ENCODE measurements at places on chromosomes 7 and 10.

DNA sequence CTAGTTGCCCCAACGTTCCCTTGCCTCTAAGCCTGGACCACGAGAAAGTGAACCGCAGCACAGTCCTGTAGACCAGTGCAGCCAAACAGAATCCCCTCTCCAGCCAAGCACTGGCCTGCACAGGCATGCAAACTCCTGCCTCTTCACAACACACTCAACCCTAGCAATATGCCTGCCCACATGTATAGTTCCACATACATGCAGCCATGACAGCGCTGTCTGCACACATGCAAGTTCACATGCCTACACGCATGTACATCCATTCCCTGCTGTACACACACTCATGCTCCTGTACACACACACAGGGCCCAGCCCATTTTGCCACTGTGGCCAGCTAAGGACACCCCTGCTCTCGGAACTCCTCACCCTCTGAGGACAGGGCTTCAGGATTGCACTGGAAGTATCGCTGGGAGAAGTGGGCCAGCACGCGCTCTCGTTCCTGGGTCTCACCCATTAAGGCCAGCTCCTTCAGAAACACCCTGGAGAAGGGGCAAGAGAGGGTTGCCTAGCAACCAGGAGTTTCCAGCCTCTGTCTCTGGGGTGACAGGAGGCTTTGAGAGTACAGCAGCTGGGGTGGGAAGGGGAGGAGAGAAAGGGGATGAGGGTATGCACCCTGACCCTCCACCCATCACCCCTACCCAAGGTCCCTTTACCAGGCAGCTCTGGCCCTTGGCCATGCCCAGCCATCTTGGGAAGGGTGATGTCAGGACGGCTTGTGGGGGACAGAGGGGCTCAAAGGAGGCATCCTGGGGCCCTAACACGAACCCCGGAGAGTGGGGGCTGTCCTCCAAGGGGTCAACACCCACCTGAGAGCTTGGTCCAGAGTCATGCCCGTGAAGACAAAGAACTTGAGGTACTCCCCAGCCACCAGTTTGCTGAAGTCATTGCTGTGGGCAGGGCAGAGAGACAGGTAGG is 7.0 kb downstream of the PSD start:
- no peak for DNase-seq

- DNase-seq, result no peak
These were observed 8.3 kb upstream of the CALD1 start for GRCh38 chr7:134771111-134771510.

DNA sequence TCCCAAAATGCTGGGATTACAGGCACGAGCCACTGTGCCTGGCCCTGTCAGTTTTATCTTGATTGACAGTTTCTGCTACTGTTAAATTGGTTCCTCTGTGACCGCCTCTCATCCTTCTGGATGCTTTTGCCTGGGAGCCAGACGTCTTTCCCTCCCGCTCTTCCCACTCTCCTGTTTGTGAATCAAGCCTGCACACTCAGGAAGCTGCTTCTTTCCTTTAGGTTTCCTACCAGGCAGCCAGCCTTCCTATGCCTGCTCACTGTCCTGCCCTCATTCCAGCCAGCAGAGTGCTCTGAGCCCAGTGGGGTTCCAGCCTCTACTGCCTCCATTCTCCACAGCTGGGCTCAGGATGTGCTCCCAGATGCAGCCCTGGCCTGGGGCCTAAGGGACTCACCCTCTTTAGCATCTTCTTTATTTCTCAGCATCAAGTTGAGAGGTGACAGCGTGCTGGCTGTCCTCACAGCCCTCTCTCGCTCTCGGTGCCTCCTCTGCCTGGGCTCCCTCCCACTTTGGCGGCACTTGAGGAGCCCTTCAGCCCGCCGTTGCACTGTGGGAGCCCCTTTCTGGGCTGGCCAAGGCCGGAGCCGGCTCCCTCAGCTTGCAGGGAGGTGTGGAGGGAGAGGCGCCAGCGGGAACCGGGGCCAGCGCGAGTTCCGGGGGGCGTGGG is 5.1 kb downstream of the SH2D4B start:
- no peak for DNase-seq

DNA sequence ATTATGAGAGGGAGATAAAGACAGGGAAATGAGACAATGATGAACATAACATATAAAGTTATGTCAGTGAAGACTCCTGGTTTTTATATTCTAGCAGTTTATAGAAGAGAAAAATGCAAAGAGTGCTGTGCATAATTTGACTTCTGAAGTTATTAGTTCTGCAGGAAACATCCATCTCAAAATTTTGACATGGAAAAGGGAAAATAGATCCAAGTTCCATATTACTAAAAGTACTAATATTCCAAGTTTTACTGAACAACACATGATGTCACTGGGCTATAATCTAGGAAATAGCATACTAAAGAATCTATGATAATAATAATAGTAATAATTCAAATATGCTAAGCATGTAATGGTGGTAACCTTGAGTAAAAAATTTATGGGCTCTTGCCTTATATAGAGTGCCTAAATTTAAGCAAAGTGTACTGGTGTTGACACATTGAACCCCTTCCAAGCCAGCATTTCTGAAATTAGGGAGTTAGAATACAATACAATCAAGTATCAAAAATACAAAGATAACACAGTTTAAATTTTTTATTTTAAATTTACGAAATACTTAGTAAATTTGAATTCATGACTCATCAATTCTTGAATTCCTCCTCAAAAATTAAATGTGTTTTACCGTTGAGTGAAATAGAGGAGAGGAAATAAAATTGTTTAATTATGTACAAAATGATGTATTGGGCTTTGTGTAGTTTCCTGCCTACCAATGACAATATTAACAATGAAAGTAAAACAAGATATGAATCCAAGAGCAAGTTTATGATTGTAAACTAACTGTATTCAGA is 102.8 kb upstream of the KCND2 start:
- no peak for DNase-seq

DNA sequence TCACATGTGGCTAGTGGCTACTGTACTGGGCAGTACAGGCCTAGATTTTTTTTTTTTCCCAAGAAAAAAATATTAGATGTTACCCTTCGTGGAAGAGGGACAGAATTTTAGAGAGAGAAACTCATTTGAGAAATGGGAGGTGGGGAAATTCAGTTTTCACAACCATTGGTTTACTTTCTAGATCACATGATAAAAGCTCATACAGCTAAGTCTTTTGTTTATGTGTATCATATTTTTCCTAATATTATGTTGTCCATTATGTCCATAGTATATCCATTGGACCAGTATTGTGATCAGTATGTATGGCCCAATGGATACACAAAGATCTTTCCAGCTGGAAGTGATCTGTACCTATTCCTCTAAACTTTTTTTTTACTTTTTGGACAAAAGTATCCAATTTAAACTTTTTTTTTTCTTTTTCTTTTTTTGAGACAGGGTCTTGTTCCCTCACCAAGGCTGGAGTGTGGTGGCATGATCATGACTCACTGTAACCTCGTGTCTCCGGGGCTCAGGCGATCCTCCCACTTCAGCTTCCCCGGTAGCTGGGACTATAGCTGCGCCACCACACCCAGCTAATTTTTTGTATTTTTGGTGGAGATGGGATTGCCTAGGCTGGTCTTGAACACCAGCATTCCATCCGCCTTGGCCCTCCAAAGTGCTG is 4.1 kb downstream of the CALU start:
- DNase-seq, result no peak

GRCh38 chr7:149854611-149855360 is 16.6 kb downstream of the ZNF862 start:
- DNase-seq, result no peak

GRCh38 chr10:59997827-59998525 is 91.6 kb upstream of the CCDC6 start:
- DNase-seq, result no peak

DNA sequence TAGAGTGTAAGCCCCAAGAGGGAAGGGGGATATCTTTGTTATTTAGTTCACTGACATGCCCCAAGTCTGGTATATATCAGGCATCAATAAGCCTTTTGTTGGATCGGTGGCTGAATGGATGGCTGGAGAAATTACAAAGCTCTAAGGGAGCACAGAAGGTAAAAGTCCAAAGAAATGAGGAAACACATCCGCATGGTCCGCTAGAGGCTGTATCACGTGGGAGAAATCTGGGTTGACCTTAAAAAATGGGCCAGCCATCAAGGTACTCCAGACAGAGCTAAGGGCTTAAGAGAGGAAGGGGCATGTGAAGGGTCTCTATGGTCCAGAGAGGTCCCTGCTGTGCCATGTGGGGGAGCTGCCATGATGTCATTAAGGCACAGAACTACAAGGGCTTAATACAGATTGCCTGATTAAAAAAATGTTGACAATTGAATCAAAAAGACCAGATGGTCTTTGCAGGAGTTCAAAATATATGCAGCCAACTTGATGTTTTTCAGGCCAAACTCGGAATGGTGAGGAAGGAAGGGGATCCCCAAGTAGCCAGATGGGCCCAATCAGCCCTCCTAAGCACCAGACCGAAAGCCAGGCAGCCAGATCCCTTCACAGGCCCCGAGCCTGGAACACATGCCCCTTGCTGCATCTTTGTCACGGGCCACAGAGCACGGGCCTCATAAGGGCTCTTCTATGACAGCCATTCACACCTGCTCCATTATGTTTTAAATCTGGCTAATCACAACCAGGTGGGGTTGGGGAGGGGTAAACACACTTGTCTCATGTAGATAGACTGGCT is 31.9 kb downstream of the SCRN1 start:
- DNase-seq, result no peak

GRCh38 chr10:92965314-92965713 is 95.3 kb upstream of the CYP26C1 start:
- no peak for DNase-seq

GRCh38 chr10:15642095-15642494 is 77.6 kb downstream of the ITGA8 start:
- DNase-seq, result no peak

GRCh38 chr7:25031007-25031406 is 51.0 kb upstream of the OSBPL3 start:
- no peak for DNase-seq

GRCh38 chr10:82289945-82290344 is 415.0 kb downstream of the NRG3 start:
- no peak for DNase-seq

- no peak for DNase-seq
These were observed 136.0 kb downstream of the CUL2 start for GRCh38 chr10:34954142-34954541.

- DNase-seq, result no peak
These were observed 37.3 kb downstream of the RTKN2 start for GRCh38 chr10:62231371-62231770.

DNA sequence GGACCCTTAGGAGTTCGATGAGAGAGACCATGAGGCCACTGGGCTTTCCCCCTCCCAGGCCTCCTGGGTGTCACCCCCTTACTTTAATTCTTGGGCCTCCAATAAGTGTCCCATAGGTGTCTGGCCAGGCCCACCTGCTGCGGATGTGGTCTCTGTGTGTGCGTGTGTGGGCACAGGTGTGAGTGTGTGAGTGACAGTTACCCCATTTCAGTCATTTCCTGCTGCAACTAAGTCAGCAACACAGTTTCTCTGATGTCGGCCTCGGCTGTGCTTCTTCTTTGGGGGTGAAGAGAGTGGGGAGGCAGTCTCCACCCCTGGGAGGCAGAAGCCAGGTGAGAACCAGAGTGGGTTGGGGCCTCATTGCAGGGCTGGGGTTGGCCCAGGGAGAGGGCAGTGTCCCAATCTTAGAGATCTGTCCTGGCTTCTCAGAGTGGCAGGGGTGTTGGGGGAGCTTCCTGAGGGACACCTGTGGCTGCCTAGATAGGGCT is 1.5 kb downstream of the PVRIG start:
- no peak for DNase-seq

- DNase-seq, result no peak
These were observed 140.3 kb downstream of the PLXDC2 start for GRCh38 chr10:19956516-19957032.

DNA sequence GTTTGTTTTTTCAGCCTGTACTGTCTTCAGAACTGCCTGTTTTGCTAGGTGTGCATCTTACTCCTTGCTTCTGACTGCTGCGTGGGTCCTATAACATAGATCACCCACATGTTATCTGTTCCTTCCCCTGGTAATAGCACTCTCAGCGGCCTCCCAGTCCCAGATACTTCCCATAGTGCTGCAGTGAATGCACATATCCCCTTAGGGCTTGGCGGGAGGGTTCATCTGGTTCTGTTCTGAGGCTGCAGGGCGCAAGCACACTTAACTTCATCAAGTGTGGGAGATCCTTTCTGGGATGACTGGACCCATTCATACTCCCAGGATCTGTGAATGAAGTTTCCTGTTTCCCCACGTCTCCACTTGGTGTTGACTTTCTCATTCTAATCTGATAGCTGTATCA is 90.7 kb downstream of the CELF2 start:
- DNase-seq, result no peak

DNA sequence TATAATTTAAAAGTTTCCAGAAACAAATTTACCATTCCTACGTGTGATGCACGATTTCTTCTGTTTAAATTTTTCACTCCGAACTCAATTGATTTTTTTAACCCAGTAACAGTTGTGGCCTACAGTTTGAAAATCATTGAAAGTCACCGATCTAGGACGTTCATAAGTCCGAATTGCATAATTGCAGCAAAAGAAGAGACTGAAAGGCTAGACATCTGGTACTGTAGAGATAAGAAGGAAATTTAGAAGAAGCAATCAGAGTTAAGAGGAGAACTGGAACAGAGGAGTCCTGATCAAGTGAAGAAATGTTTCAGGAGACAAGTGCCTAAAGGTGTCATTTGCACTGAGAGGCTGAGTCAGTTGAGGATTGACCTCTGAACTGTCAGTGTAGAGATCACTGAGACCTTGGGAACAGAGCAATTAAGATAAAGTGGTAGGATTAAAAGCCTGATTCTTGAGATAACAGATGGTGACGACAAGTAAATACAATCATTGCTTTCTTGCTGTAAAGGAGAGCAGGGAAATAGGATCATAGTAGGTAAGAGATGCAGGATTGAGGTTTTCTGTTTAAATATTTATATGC is 73.5 kb downstream of the ZFAND4 start:
- DNase-seq, result no peak

- no peak for DNase-seq
These were observed 17.5 kb downstream of the CFAP69 start for GRCh38 chr7:90262438-90262837.

GRCh38 chr7:11579141-11579540 is 252.9 kb downstream of the THSD7A start:
- no peak for DNase-seq
